ENCODE measurements at places on chromosomes 7 and 10. TPM values are rescaled to one million over a fixed set of nuclear protein-coding genes. Genes with fewer than 3 reads are reported as not detected.

The SPDYE2 gene
- total RNA-seq = not detected

The KLHDC10 gene
- total RNA-seq = 19.2 TPM

The CLRN3 gene
- not detected for total RNA-seq

The GNAT3 gene
- total RNA-seq = not detected

The AGAP6 gene
- total RNA-seq = 14.8 TPM

The NUDT13 gene
- 1.7 TPM for total RNA-seq

The SPACDR gene
- total RNA-seq = 1.00 TPM

The SLC16A9 gene
- total RNA-seq = 0.27 TPM

The HEPACAM2 gene
- total RNA-seq = not detected

The NEUROG3 gene
- total RNA-seq = not detected
